GM10248 (cell line): ENCODE measurements at places on chromosomes 3 and 15.

GRCh38 chr3:7585052-7585451, 724.1 kb downstream of the GRM7 start:
- no peak for DNase-seq

- DNase-seq: no peak
Measured at GRCh38 chr3:150365132-150365604, 42.9 kb upstream of the TSC22D2 start.

- no peak for DNase-seq
Measured at GRCh38 chr15:70936326-70936725, 43.7 kb downstream of the LRRC49 start.

DNA sequence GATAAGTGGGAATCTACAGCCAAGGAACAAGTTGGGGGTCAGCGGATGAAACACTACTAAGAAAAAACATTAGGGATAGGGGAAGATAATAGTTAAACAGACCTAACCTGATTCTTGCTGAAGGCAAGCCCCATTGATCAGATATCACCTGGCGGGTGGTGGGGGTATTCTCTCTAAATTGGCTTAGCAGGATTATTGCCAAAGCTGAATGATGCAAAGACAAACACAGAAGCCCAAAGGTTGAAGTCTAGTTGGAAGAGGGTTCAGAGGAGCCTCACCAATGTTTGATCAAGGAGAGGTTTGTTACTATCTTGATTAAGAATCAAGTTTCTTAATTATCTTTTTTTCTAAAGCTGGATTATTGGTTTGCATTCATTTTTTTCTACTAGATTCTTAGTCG, 371.9 kb upstream of the CNTN4 start:
- DNase-seq: no peak

DNA sequence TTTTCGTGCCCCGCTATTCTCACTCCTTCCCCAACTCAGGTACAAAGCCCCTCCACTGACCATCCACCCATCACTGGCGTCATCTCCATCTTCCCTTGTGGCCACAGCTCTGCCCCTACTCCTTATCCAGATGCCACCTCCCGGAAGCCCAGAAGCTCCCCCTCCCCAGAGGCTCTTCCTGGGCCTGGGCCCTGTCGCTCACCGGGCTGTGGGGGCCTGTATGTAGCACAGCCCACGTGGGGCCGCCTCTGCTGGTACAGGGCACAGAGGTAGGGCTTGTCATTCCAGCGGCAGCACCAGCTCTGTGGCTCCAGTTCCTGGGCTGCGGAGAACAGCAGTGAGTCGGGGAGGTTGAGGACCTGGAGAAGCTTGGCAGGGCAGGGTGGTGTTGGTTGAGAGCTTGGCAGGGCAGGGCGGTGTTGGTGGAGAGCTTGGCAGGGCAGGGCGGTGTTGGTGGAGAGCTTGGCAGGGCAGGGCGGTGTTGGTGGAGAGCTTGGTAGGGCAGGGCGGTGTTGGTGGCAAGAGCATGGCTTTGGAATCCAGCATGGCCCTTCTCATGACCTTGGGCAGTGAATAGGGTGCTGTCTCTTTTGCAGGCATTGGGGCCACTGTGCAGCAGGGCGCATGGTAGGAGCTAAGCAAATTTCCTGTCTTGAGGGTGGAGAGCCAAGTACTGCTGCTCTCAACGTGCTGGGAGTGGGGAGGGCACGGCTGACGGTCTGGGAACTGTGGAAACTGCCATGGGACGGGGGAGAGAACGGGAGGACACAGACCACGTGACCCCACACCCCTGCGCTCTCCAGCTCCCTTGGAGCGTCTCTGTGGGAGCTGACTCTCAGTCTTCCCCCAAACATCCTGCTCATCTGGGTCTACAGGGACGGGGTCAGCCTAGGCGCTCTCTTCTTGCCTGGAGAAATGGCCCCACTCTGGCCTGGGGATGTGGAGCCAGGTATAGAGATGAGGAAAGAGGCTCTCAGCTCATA, 43.4 kb downstream of the MUC20 start:
- no peak for DNase-seq
